ENCODE measurements at places on chromosomes 4 and X.

DNA sequence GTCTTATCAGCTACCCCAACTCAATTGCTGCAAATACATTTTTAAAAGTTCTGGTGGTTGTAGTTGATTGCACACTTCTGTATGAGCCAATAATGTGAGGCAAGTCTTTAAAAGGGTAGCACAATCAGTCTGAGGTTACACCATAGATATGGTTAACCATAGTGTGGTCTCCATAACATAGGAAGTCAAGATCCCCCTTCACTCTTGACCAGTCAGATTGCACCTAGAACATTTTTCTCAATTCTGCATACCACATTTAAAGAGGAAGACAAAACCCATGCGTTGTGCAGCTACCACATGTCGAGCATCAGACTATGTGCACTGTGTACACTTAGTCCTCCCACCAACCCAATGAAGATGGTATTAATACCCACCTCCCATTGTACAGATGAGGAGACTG is 26.5 kb upstream of the CYBB start:
- no peak for DNase-seq

GRCh38 chrX:64894454-64895038 is 81.7 kb downstream of the ZC4H2 start:
- DNase-seq: peak; percentile 64

DNA sequence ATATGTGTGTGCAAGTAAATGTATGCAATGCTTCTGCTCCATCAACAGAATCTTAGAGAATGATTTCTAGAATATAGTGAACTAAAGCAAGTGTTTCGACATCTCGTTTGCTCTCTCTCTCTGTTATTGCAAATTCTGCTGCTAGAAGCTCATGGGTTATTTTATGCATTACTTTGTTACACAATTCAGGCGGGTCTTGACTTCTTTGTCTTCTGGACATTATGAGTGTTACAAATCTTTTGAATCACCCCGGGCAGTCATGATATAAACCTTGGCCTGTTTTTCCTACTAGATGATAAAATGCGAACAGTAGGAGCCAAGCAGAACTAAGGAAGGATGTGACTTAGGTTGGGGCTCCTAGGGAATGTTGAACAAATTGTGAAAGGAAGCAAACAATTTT is 166.4 kb upstream of the SFRP2 start:
- no peak for DNase-seq

GRCh38 chrX:38636949-38637819 is 75.8 kb downstream of the TSPAN7 start:
- no peak for DNase-seq

- DNase-seq: no peak
These were observed 16.8 kb downstream of the SH3TC1 start for GRCh38 chr4:8215641-8216442.

- DNase-seq: no peak
These were observed 31.3 kb downstream of the IGFBP7 start for GRCh38 chr4:57078685-57079521.

GRCh38 chr4:43547561-43547960 is 655.0 kb downstream of the GRXCR1 start:
- DNase-seq: no peak

GRCh38 chr4:150997141-150997540 is 17.9 kb downstream of the LRBA start:
- DNase-seq: no peak

DNA sequence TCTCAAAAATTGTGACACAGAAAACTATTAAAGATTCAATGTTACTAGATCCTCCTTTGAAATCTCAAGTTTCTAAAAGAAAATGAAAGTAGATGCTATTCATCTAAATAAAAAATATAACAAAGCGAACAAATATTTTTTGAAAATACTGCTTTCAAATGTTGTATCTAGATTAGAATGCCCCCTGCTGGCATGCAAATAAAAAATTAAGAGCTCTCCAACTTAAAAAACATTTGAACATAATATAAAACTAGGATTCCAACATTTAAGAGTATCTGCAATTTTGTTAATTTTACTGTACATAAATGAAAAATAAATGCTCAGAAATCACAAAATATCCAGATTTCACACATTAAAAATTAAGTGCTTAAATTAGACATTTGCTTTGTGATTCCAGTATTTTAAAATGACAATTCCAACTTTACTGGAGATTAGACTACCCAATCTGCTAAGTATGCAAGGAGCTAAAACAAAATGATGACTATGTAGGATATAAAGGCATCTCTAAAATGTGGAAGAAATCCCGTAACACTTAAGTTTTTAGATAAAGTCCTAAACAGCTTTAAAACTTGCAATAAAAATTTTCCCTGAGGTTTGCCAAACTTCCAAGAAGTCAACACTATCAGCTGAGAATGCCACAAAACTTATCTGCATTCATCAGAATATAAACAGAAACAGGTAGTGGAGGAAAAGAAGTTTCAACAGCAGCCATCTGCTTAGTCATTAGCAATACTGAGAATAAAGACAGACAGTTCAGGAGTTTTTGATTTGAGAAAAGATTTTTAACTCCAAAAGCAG is 32.7 kb downstream of the DHX15 start:
- DNase-seq: no peak

GRCh38 chr4:13597141-13597540 is 30.4 kb downstream of the BOD1L1 start:
- DNase-seq: no peak

GRCh38 chr4:184648313-184649025 is 778 bp downstream of the CASP3 start:
- DNase-seq: peak; percentile 63

DNA sequence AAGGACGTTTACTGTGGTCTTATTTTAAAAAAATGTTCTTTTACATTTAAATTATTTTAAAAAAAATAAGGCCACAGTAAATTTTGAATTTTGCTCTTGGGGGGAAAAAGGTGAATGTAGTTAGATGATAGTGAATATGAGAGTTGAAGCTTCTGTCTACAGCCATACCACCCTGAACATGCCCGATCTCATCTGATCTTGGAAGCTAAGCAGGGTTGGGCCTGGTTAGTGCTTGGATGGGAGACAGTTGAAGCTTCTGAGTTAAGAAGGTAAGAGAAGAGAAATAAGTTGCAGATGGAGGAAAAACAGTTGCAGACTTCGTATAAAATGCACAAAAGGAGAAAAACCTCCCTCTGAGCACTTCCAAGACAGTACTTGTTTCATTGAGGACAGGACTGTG is 115.6 kb upstream of the NR3C2 start:
- no peak for DNase-seq

GRCh38 chrX:50066318-50066937 is 134.4 kb downstream of the AKAP4 start:
- DNase-seq: no peak

DNA sequence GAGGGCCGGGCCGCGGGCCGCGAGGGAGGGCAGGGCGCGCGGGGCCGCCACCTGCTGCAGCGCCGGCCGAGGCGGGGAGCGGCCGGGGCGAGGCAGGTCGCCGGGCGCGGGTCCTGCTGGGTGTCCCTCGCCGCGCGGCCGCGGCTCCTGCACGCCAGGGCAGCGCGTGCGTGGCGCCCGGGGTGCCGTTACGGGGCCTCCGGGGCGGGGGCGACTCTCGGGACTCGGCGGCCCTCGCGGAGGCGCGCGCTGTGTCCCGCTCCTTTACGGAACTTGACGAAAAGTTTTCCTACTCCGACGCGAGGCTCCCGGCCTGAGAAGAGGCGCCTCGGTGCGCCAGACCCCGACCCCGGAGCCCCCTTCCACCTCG is 329 bp downstream of the TBC1D14 start:
- DNase-seq: peak; percentile 69

DNA sequence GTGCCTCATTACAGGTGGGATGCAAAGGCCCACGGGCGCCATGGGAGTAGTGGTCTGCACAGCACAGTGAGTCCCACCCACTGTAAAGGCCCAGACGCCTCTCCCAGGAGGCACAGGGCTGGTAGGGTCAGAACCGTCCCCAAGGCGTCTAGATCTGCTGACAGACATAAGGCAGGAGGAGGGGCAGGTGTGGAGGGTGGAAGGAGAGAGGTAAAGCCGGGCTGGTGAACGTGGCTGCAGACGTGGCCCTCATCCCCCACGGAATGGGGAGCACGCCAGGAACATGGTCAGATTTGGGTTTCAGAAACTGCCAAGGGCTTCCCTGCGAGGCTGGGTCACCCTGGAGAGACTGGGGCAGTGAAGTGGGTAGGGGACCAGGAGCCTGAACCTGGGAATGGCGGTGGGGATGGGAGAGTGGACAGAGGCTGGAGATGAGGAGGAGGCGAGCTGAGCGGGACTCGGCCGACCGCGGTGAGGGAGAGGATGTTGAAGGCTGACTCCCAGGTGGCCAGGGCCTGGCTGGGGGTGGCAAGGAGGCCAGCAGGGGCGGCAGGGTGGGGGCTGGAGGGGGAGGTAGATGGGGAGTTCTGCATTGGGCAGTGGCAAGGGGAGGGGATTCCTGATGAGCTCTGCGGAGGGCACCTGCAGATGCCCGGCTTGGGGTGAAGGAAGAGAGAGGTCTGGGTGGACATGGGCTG is 184.9 kb downstream of the AFAP1 start:
- no peak for DNase-seq

DNA sequence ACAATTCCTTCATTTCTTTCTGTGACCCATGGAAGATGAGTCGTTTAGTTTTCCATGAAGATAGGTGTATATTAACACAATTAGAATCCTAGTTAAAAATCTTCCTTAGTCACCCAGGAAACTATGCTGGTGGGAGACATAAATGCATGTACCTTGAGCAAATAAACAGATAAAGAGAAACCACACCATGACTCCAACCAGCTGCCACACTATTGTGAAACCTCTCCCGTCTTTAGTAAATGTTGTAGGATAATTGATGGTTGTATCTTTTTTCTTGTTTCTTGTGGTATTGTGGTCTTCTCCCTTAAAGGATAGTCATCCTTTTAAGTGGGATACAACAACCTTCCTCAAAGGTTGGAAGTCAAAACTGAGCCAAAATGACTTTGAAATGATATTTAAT is 103.8 kb upstream of the LEF1 start:
- DNase-seq: no peak

Measured in activated CD4-positive, alpha-beta T cell treated with anti-CD3 and anti-CD28 coated beads for 36 hours (primary cell).